ENCODE measurements at places on chromosomes 2 and 18.

DNA sequence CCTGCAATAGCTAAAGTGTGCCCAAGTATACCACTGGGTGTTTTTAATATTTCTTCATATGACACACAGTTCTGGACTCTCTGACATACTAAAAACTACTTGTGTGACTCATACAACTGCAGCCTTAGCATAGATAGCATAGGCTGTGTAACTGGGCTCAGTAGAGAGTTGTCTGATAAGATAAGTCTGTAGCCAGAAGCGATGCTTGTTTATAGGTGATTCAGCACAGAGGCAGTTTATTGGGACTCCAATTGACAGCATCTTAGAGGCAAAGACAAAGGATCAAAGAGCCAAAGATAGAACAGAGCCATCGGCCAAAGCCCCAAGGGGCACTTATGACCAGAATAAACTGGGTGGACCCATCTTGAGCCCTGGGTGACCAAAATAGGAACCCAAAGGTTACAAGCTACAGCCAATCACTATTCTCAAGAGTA lies 42.3 kb downstream of the AAK1 start:
- DNase-seq = no peak

- no peak for DNase-seq
These were observed 8.3 kb downstream of the KCNE4 start for GRCh38 chr2:223060201-223060825.

GRCh38 chr2:182980115-182980514 lies 58.1 kb downstream of the NCKAP1 start:
- DNase-seq = no peak

DNA sequence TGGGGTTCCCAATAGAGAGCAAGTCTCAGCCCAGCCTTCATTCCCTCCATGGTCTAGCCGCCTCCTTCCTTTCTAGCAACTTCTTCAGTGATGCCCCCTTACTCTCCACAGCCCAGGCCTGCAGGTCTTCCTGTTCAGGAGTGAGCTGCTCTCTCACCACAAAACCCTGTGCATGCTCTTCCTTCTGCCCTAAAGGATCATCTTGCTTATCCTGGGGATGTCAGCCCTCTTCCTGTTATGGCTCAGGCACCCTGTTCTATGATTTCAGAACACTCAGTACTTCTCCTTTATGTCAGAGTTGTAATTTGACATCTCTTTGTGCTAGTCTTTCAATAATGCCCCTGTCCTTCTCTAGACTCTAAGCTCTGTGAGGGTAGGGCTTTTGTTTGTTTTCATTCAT lies 19.4 kb downstream of the TMEM178A start:
- no peak for DNase-seq

DNA sequence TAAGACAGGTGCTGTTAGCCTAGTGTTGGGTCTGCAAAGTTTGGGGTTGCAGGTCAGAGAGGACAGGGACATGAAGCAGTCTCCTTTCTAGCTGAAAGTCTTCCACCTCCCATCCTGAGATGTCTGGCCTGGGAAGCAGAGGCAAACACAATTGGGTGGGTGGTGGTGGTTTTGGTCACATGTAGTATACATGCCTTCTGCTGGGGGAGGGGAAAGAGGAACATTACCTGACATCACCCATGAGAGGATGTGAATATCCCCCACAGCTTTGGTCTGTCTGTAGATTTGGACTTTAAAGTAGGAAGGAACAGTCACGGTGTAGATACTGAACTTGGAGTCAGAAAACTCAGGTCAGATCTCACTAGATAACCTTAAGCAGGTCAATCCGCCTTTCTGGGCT lies 4.6 kb upstream of the DNAJC5G start:
- DNase-seq = no peak

- no peak for DNase-seq
These were observed 37.6 kb downstream of the EIF5B start for GRCh38 chr2:99374747-99375146.

DNA sequence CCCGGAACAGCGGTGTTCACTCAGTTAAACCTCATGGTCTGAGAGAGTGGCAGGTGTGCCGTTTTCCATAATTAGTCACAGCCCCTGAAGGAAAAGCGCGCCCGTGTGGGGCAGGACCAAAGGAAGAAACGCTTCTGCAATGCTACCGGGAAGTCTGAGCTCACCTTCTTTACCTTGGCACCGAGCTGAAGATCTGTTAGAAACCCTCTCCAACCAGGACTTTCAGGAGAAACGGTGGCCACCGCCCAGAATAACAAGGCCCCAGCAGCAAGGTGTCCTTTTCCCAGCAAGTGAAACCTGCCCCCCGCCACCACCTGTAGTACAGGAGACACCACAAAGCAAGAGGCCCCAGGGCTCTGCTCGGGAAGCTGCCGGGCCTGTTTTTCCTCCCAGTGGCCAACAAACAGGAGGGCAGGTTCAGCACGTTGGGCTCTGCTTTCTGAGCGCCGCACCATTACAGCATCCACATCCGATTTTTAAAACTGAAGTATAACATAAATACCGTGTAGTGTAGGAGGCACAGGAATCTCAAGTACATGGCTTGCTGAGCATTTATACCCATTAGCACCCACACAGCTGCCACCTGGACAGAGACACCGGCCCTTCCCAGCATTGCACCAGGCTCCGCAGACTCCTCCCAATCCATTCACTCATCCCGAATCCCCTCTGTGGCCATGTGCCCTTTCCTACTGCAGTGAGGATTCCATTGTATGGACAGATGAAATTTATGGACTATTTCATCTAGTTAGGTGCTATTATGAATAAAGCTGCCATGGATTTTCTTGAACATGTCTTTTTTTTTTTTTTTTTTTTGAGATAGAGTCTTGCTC lies 121.8 kb upstream of the RIOK3 start:
- no peak for DNase-seq

DNA sequence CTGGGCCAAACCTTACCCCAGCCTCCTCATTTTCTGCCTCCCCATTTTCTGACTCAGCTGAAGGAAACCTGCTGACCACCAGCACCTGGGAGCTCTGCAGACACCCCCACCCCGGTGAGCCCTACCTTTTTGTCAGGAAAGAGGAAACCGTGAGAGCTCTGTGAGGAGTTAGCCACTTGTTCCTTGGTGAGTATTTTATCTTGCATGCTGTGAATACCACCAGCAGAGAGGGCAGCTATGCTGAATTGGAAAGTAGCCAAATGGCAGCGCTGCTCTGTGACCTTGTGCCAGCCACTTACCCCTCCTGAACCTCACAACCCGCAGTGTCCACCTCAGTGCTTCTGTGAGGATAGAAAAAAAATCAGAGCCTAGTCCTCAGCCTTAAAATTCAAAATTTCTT lies 2.5 kb downstream of the MPPE1 start:
- no peak for DNase-seq

- DNase-seq = no peak
These were observed at the start of gene PTPRM for GRCh38 chr18:7566567-7567473. PTPRM (plus strand) TSS chr18:7567316; CDS start chr18:7567819, 503 bp downstream.

GRCh38 chr2:133952420-133952819 lies 301.5 kb upstream of the MGAT5 start:
- no peak for DNase-seq

Data from activated CD8-positive, alpha-beta memory T cell treated with anti-CD3 and anti-CD28 coated beads for 1 hour (primary cell).